Sciatic nerve (tissue), 2 donors: ENCODE measurements at places on chromosomes 7 and 10.
A peak's percentile ranks its signal among the peaks of the same experiment; 100 is the strongest.

GRCh38 chr10:62738916-62739315, 65.6 kb upstream of the ADO start:
- DNase-seq = no peak

GRCh38 chr7:17103984-17104383, 194.5 kb upstream of the AHR start:
- DNase-seq = no peak

DNA sequence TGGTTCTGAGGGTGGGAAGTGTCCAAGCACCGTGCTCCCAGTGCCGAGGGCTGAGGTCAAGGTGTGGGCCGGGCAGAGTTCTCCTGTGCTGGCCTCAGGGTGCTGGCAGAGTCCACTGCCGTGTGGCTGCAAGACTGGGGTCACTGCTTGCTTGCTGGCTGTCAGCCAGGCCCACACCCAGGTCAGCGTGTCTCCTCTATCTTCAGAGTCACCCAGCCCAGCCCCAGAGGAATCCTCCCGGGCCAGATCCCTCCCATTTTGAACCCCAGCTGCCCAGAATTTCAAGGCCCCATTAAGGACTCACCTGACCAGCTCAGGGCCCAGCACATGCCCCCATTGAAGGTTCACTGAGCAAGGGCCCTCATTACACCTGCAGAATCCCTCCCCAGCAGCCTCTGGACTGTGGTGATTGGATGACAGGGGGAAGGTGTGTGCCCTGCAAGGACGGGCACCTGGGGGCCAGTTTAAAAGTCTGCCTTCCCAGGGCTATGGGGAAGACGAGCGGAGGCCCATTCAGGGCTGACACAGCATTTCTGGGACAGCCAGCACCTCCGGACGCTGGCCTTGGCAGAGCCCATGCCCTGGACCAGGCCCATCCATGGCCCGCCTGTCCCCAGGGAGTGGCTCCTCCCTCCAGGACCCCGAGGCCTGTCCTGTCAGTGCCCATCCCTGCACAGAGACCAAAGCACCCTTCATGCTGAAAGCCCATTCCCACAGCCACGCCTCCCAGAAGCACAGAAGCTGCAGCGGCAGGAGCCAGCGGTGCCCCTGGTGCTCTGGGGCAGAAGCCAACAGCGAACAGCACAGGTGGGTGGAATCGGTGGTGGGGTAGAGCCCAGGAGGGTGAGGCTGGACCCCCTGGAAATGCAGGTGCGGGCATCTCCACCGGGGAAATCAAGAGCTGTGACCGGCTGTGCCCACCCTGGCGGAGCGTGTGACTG, 45.1 kb upstream of the PPP2R2D start:
- DNase-seq = peak; percentile 45

- DNase-seq = peak; percentile 76
Measured at GRCh38 chr7:111752022-111752582, 189.8 kb upstream of the IMMP2L start.

- DNase-seq = no peak
Measured at GRCh38 chr7:50629238-50629901, 64.2 kb upstream of the DDC start.

DNA sequence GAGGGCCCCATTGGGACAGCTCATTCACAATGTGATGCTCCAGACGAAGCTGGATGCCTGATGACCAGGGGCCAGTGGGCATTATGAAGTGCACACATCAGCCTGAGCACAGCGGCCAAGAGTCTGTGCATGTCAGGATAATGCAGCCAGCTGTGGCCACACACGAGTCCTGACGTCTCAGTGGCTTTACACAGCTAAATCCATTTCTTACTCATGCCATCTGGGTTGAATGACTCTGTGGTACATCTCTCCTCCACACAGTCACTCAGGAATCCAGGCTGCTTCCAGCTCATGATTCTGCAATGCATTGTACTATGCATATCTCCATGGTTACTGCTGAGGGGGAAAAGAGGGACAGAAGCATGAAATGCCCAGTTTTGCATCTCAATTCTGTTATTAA, 123.6 kb downstream of the PRLHR start:
- DNase-seq = no peak

DNA sequence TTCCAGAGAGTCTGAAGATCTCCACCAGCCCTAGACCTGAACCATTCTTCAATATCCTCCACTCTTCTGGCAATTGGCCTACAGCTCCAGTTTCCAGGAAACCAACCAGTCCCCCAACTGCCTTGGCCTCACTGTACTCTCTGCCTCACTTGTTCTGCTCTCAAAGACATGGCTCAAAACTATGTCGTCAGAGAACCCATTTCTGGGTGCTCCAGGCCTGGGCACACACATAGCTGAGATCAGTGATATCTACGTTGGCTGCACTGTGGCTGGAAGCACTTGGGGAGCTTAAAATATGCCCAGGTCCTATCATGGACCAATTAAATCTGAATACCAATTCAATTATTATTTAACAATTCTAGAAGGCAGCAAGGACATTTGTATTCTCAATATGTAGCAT, 93.1 kb downstream of the COBL start:
- no peak for DNase-seq

GRCh38 chr7:139829775-139830117, 682 bp downstream of the TBXAS1 start:
- DNase-seq = no peak

DNA sequence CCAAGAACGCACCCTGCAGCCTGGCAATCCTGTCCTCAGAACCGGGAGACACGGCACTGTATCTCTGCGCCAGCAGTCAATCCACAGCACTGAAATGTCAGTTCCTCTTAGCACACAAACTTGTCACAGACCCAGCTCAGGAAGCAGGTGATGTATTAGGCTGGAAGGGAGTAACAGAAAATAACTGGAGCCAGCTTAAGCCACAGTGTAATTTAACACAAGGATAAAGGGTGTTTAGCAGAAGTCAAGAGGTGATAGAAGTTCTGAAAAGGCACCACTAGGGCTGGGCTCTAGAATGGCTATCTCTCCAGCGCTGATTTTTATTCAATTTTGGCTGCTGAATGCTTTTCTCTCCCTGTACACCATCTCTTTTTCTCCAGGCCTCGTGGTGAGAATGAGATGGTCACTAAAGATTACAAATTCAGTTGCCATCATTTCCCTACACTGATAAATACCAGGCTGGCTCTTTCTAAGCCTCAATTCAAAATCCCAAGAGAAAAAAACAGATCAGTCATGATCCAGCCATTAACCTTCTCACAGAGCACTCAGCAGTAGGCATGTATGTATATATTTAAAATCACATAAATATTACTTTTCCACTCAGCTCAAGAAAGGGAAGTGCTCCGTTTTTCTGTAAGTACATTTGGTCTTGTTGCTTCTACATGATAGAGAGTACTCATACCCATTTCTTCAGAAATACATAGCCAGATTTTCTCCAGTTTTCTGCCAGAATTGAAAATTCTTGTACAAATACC, 102.7 kb upstream of the PRSS1 start:
- DNase-seq = no peak

GRCh38 chr10:93074147-93074596, 479 bp downstream of the CYP26A1 start:
- no peak for DNase-seq

GRCh38 chr10:60910543-60910942, 33.4 kb downstream of the RHOBTB1 start:
- DNase-seq = no peak

- no peak for DNase-seq
Measured at GRCh38 chr10:85603151-85603940, 763.2 kb downstream of the GRID1 start.

GRCh38 chr7:2803342-2803692, 40.8 kb downstream of the GNA12 start:
- DNase-seq = no peak

DNA sequence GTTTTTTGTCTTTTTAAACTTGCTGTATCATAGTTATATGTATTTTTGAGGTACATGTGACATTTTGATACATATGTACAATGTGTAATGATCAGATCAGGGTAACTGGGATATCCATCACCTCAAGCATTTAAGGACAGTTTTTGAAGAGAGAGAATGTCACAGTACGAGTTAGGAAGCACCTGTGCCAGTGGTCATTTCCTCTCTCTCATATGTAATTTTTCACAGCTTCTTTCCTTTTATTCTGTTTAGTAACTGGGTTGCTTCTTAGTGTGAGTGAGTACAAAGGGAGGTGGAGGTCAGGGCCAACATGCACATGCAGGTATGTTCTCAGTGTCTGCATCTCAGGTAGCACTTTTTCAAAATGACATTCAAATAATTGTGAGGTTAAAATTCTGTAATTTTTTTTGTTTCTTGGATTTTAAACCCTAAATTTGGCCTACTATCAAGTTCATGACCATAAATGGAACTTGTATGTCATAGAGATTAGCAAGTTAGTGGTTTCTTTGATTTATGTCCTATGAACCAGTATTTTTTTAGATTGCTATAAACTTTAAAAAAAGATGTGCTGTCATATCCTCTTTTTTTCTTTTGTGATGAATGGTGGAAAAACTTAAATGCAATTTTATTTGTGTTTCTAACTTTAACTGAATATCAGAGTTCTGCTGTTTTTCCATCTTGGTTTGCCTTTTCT, 42.7 kb downstream of the SNX10 start:
- DNase-seq = no peak

DNA sequence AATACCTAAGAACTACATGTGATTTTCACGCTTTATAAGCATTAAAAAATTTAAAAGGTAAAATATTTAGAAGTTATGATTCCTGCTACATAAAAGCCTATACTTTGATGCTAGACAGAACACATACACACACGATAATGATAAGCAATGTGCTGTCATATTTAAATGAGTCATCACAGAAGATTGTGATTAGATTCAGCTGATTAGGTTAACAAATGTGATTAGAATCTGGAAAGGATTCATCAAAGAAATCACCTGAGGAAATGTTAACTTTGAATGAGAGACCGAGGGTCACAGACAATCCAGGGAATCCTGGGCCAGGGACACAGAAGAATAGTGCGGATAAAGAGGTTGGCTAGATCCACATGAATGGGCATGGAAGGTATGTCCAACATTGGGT, 42.0 kb upstream of the CYP2C18 start:
- no peak for DNase-seq

DNA sequence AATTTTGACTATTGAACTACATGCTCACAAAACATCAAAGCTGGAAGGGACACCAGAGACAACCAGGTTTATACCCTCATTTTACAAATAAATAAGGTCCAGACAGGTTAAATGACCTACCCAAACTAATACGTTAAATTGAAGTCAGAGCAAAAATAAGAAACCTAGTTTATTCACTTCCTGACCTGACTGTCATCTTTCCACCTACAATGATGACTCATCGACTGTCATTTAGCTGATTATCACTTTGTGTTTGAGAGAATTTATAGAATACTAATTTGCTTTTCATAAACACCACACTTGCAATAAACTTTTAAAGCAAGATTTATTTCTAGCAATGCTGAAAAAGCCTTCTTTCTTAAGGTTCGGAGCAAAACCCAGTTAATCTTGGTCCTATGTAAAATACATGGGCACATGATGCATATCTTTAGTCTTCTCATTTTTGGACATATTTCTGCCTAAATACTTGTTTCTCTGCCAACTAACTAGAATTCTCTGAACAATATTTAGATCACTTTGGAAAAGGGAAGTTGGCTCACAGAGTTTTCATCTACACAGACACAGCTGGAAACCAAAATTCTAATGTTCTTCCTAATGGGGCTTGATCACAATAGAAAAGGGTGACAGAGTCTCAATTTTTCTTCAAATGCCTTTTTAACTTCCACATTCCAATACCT, 16.7 kb upstream of the LRRN3 start:
- DNase-seq = no peak

- no peak for DNase-seq
Measured at GRCh38 chr7:112233048-112233697, 26.7 kb downstream of the ZNF277 start.

DNA sequence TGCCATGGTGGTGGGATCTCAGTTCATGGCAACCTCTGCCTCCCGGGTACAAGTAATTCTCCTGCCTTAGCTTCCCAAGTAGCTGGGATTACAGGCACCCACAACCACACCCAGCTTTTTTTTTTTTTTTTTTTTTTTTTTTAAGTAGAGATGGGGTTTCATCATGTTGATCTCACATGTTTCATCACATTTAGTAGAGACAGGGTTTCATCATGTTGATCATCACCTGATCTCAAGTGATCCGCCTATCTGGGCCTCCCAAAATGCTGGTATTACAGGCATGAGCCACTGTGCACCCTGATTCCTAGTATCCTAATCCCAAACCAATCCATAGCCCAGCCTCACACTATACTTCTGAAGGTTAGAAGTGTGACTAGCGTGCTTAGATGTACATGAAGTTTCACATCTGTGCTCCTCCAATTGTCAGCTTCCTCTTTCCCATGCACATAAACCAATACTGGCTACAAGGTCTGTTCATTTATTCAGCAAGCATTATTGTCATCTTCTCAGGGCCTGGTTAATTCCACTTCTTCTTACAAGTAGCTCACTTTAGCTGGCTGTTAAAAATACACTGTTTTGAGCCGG, 6.8 kb upstream of the NAT16 start:
- DNase-seq = no peak

DNA sequence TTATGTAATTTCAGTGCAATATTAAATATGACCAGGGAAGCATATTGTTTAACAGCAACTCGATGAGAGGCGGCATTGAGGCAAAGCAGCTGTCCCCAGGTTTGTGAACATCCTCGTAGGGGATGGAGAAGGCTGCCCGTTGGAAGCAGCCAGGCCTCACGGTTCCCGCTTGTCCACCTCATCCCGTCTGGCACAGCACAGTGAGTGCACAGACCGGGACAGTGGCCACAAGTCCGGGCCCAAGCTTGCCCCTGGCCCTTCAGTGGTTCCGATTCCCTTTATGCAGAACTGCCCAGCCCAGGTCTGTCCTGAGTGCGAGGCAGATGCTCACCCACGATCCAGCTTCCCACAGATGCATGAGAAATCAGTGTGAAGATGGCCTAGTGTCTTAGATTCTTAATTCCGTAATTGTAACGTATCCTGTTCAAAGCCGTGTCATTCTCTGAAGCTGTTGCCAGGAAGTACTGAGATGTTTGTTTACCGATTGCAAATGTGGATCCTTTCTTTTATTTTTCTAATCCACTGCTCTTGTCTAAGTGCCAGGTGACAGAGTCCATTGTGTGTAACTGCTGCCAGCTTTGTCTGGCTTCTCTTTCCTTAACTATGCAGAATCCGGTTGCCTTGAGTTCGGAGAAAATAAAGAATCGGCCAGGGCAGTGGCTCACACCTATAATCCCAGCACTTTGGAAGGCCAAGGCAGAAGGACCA, 35.5 kb downstream of the PFKP start:
- DNase-seq = no peak

GRCh38 chr10:114516356-114516755, 112.1 kb upstream of the AFAP1L2 start:
- no peak for DNase-seq

DNA sequence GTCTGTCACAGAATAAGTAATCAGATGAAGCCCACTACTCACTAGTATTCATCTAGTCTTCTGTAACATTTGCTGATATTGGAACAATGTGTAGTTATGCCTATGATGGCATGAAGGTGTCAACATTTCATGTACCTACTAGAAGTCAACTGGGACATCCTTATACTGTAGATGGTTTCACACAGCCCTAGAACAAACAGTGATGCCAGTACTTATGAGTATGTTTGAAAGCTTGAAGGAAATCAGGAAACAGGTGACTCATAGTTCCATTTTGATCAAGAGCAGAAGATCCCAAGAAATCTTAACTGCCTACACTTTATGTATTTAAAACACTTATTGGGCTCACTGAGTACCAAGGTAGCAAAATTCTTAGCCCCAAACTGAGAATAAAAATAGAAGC, 1519.6 kb downstream of the REEP3 start:
- no peak for DNase-seq

GRCh38 chr7:103524042-103524907, 78.3 kb upstream of the SLC26A5 start:
- DNase-seq = no peak

- no peak for DNase-seq
Measured at GRCh38 chr7:3154317-3154716, 110.7 kb upstream of the CARD11 start.
